ENCODE measurements at places on chromosomes 2 and 18.

- no peak for DNase-seq
These were observed 47.9 kb downstream of the E2F6 start for GRCh38 chr2:11417946-11418585.

DNA sequence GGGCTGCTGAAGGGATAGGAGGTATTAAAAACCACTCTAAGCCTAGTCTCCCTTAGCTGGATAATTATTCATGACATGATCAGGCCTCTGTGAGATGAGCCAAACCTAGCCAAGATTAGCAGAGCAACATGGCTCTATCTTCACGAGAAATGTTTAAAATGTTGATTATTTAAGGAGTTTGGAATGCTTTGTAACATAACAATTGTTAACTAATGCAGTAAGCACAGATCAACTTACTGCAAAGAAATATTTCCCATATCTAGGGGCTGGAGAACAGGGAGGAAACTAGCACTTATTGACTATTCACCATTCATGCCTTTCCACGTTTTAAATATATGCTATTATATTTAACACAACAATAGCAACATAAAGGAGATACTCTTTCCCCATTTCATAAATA is 833.7 kb upstream of the CHAC2 start:
- DNase-seq = no peak

- DNase-seq = no peak
These were observed 2.2 kb upstream of the PLB1 start for GRCh38 chr2:28493636-28494035.

DNA sequence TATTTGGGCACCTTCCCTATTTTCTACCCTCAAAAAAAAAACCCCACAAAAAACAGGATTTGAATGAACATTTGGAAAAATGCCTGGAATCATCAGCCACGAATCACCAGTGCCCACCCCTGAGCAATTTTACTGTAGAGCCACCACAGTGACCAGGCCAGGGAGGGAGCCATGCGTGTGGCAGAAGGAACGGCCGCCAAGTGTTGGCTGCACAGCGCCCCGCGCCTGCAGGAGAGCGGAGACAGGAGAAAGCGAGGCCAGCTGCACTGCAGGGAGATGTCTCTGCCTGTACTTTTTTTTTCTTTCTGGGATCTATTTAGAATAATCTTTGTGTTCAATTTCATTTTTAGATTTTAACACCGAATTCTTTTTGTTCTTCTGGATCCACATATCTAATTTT is 269.3 kb upstream of the RAB12 start:
- DNase-seq = no peak

- no peak for DNase-seq
These were observed 13.2 kb downstream of the DYSF start for GRCh38 chr2:71466301-71467179.

- DNase-seq = no peak
These were observed 77.2 kb upstream of the NFU1 start for GRCh38 chr2:69514406-69514805.

- DNase-seq = no peak
These were observed 383.6 kb upstream of the SALL3 start for GRCh38 chr18:78595924-78596573.

- no peak for DNase-seq
These were observed 275.9 kb downstream of the MREG start for GRCh38 chr2:215737477-215737876.

DNA sequence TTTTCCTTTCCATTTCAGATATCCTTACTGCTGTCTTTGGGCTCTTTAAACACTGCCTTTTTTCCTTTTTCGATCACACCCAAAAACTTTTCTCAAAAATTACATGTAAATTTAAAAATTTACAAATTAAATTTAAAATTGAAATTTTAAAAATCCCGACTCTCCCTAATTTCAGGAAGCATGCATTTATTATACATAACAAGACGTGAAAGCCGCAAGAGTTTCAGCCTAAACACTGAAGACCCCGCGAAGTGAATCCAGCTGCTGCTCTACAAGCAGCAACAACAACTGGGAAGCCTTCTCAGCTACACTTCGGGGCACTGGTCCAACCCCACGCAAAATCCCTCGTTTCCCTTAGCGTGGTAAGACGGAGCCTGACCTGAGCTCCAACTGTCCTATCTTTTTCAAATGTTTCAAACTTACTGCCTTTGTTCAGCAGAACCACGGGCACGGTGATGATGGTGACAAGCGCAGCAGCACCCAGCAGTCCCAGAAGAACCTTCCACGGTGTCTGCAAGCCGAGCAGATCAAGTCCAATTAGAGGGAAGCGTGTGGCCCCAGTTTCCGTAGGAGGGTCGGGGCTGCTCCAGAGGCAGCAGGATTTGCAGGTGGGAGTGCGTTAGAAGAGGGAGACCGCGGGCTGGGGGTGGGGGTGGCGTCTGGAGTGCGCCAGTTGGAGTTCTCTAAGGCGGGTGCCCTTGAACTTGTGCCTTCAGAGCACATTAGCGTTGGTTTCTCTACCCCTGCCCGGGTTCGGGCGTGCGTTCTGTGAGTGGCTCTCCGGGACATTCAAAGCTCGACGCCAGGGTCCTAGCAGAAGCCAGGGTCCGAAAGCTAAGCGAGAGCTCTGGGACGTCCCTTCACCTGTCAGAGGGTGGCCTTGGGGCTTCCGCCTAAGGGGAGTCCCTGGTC is 783 bp downstream of the DPP4 start:
- DNase-seq = peak; percentile 16

GRCh38 chr2:207766697-207767460 is 2.8 kb downstream of the FZD5 start:
- no peak for DNase-seq

- no peak for DNase-seq
These were observed 222.9 kb downstream of the PTPRM start for GRCh38 chr18:7789856-7790552.

- no peak for DNase-seq
These were observed 384.3 kb upstream of the CNTNAP5 start for GRCh38 chr2:123640685-123641335.

DNA sequence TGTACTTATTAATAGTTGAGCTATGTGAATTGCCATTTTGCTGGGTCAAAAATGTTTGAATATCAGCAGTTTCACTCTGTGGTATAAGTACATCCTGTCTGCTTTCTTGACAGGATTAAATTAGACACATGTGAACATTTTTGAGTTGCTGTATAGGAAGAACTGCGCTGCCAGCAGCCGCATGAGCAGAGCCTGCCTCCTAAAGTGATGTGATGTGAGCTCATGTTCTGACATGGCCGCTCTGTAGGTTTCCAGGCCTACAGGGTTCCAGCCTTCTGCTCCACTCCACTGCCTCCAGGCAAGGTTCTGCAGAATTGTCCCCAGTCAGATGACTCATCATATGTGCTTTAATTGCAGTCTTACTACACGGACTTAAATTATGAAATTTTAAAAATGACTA is 119.7 kb upstream of the NFATC1 start:
- peak; percentile 1 for DNase-seq

DNA sequence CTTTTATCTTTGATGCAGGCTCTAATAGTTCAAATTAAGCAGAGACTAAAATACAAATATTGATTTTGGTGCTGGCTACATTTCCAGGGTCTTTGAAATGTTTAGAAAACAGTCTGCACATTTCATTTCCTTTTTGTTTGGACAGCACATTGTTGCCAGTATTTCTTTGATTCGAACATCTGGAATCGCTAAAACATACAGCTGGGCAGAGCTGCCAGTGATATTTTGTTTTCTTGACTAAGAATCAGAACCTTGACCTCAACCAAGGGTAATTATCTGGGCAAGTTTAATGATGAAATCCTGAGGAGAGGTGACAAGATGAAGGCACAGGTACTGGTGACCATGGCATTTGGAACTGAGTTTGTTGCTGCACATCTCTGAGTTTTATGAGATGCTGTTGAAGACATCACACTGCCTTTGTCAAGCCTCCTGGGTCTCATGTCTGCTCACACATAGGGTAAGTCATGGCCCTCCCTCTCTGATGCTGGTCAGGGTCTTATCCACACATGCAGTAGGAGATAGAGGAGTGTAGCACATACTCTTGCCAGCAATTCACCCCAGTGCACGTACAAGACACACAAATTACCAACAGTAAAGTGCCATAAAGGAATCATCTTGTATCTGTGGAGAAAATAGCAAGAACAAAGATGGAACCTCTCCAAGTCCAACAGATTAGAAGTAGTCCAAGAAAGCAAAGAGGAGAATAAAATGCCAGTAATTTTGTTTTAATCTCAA is 391.9 kb downstream of the RND3 start:
- DNase-seq = no peak

GRCh38 chr2:183222751-183223150 is 98.5 kb downstream of the NUP35 start:
- no peak for DNase-seq

DNA sequence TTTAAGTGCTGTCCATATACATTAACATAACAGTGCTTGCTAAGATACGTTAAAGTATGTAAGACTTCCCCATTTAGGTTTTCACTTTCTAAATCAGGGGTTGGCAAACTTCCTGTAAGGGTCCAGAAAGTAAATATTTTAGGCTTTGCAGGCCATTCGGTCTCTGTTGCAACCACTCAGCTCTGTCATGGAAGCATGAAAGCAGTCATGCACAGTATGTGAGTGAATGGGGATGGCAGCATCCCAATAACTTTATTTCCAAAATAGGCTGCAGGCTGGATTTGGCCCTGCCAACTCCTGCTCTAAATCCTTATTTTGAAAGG is 128.7 kb downstream of the PLA2R1 start:
- DNase-seq = no peak

DNA sequence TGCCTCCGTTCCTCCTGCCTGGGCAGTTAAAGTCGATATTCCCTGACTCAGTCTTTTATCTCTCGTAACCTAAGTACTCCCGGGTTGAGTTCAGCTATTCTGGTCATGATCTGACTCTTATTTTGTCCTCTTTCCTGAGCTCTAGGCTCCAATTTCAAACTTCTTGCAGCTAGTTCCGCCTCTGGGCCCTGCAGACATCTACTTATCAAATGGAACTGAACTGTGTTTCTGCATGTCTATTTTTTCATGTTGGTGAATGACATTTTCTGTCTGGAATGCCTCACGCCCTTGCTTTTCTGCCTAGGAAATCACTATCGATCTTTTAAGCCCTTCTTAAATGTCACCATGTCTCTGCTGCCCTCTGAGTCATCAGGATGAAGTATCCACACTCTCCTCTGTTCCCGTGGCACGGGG is 101.5 kb downstream of the VAPA start:
- DNase-seq = no peak

- DNase-seq = no peak
These were observed 140.1 kb downstream of the MBP start for GRCh38 chr18:76992226-76993084.

- peak; percentile 20 for DNase-seq
These were observed 1.3 kb downstream of the HDAC4 start for GRCh38 chr2:239399433-239399920.

DNA sequence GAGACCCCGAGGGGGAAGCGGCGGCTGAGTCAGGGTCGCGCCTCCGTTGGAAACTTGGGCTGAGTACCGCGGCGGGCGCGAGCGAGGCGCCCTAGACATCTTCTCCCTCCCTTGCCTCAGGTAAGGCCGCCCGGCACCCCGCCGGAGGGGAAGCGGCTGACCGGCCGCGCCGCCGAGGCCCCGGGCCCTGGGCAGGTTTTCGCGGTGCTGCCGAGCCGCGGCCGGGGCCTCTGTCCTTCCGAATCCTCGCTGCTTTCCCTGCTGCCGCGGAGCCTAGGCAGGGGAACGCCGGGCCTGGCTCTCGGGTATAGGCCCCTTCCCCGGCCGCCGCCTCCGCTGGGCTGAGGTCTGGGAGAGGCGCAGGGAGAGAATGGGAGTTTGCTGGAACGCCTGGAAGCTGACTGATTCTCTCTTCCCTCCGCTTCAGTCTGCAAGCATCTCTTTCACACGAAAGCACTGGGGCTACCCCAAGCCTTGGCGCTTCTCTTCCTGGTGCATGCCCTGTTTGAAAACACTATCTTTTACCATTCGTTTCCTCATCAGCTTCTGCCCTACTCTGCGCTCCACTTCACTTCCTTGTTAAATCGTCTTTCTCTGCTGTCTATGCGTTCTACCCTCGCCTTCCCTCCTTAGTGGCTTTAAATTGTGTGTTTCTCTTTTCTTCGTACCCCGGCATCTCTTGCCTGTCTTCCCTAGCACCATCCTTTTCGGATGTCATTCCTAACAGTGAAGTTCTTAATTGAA is 652 bp downstream of the PPM1B start:
- DNase-seq = no peak

DNA sequence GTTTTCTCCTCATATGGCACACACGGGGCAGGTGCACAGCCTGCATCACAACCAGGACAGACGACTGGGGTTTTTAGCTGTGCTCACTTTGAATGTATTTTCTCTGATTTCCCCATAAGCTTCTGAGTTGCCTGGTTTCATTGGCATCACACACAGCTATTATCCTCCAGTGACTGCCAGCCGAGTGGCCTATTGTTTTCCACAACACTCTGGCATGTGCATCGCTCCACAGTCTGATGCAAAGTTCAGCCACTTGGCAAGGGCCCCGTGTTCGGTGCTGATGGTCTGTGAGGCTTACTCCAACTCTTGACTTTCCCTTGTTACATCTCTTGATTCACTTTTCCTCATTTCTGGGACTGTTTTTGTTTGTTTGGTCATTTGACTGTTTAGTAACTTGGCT is 593.1 kb downstream of the CBLN2 start:
- no peak for DNase-seq
